Osteoblast (primary cell): ENCODE measurements at places on chromosomes 11 and 22.

DNA sequence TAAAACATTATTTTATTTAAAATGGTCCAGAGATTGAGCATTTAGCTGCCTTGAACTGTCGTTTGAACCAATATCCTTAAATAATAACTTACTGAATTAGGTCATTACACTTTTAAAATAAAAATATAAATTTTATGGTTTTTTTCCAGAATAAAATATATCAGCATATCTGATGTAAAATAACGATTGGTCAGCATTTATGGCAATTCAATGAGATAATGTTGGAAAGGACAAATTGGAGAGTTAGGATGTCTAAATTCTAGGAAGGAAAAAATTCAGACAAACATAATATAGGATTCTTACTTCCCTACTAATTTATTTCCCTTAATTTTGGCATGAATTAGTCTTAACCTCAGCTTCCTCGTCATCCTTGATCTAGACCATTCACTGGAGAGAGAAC lies 113.4 kb downstream of the GRIA4 start:
- H3K27ac ChIP-seq, result no peak overlapping the region
- H3K4me3 ChIP-seq, result no peak overlapping the region
- no peaks in the 10 kb centered on the region for H3K27me3 ChIP-seq
- no peaks in the 10 kb centered on the region for H3K36me3 ChIP-seq

GRCh38 chr11:129141748-129142523 lies 50.2 kb downstream of the ARHGAP32 start:
- no peaks in the 10 kb centered on the region for H3K36me3 ChIP-seq
- peak overlapping the region; percentile 96 for H3K27ac ChIP-seq
- no peak for DNase-seq
- H3K4me1 ChIP-seq, result peaks cover 23% of the 10 kb centered on the region

GRCh38 chr11:2109541-2110019 lies 29.6 kb downstream of the IGF2 start:
- H3K4me1 ChIP-seq, result no peaks in the 10 kb centered on the region
- peaks cover 8% of the 10 kb centered on the region for H3K27me3 ChIP-seq
- no peaks in the 10 kb centered on the region for H3K36me3 ChIP-seq
- no peak overlapping the region for H3K4me3 ChIP-seq
- no peak for DNase-seq
- no peak overlapping the region for H3K27ac ChIP-seq

DNA sequence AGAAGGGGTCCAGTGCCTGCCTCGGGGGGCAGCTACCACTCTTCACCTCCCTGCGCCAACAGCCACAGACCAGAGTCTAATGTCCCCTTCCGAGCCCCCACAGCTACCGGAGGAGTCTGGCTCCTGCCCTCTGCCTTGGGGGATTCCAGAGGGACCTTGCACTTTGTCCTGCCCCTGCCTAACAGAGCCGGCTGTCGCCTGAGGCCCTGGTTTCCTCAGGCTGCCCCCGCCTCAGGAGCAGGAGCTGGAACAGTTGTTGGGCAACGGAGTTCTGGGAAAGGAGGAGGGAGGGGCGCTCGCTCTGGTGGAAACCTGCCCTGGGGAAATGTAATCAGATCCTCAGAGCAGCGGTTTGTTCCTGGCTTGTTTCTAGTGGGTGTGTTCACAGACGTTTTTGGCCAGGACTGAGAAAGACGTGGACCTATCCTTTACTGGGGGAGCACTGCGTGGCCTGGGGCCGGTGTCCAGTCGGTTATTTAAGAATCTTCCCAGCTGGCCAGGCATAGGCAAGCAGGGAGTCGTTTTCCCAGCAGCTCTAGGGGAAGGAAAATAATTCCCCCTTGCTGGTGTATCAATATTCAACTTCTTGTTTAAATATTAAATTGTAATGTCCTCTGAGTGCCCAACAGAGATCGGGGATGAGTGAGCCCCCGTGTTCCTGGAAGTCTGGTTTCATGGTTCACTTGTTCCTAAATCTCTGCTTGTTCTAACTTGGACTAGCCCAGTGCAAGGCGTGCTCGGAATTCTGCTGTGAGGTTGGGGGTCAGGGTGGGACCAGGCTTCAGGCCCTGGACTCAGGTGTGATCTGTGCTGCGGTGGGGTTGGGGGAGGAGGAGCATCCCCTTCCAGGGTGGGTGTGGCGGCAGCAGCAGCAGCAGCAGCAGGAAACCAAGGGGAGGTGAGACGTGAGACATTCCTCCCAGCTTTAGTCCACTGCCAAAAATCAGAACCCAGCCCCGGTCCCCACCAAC lies 32.1 kb downstream of the A4GALT start:
- no peaks in the 10 kb centered on the region for H3K36me3 ChIP-seq
- no peaks in the 10 kb centered on the region for H3K27me3 ChIP-seq
- DNase-seq, result peak; percentile 99
- no peak overlapping the region for H3K4me3 ChIP-seq
- peaks cover 35% of the 10 kb centered on the region for H3K4me1 ChIP-seq

DNA sequence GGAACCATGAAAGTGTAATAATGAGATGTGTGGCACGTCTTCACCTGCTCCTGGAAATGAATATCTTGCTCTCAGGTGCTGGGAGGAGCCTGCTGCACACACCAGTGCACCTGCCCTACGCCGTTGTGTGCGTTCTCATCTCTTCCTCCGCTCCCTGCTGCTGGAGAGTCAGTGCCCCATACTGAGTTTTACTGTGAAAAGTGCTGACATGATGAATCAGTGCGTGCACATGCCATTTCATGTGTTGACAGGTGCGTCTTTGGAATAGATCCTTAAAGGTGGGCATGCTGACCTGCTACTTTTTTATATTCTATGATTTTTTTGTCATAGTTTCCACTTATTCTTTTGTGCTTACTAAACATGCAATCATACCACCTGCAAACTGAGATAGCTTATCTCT lies 1015.8 kb downstream of the BRD1 start:
- H3K27me3 ChIP-seq, result no peaks in the 10 kb centered on the region
- H3K4me3 ChIP-seq, result no peak overlapping the region
- no peak overlapping the region for H3K27ac ChIP-seq
- H3K36me3 ChIP-seq, result no peaks in the 10 kb centered on the region
